ENCODE measurements at places on chromosomes 7 and 10.

GRCh38 chr10:11489591-11489990, 121.9 kb downstream of the USP6NL start:
- H3K27me3 ChIP-seq, result no peaks in the 10 kb centered on the region
- H3K4me3 ChIP-seq, result no peak overlapping the region
- H3K4me1 ChIP-seq, result no peaks in the 10 kb centered on the region
- no peak for DNase-seq
- H3K27ac ChIP-seq, result no peak overlapping the region
- H3K36me3 ChIP-seq, result peaks cover 20% of the 10 kb centered on the region

DNA sequence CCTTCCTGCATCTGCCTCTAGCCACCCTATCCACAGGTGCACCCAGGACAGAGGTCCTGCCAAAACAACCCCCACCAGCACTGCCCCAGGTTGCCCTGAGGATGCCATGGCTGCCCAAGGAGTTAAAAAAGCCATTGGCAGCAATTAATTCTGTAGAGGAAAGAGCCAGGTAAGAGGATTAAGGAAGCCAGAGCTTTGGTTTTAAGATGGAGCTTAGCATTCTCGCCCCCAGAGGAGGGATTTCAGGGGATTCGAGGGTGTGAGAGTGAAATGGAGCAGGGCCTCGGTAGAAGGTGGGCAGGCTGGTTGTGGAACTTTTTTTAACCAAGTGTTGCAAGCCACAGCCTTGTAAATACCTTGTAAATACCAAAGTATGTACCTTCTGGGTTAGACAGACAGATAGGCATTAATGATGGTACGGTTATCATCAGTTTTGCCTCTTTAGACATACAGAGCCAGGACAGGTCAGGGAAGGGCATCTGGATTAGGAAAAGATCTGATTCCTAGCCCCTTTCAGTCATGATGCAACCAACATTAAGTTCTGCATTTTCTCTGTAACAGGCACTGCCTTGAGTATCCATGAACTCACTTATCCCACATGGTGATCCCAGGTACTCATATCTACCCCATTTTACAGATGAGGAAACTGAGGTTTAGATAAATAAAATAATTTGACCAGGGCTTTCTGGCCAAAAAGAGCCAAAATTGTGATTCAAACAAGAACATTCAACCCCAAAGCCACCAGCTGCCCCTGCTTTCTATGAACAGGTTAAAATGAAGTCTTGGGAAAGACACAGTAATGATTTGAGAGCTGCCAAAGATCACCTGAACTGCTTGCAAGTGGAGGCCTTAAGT, 120.7 kb upstream of the PPIF start:
- no peaks in the 10 kb centered on the region for H3K27me3 ChIP-seq
- peaks cover 4% of the 10 kb centered on the region for H3K4me1 ChIP-seq
- no peak overlapping the region for H3K27ac ChIP-seq

DNA sequence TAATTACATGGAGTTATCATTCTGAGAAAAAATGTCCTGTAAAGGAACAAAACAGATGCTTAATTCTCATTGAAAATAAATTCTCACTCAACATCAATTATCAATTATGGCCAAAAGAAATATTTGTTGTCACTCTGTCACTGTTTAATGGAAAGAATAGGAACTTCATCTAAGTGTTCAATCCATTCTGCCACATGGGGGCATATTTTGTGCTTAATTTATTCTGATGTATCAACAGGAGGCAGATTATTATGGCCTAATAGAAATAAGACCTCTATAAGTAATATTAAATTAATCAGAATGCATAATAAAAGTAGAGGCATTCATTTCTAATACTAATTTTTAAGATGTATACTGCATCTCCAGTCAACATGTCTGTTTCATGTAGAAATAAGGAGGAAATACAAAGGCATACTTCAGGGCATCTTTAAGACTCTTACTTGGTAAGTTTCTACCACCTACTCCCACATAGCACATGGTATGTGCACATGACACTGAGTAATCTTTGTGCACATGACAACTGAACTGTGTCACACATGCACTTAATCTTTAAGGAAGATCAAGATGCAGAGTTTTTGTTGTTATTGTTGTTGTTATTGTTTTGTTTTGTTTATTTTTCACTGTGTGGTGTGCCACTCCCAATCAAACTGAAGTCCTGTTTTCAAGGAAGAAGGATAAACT, 420.4 kb upstream of the SEMA3A start:
- no peak overlapping the region for H3K4me3 ChIP-seq
- H3K36me3 ChIP-seq, result no peaks in the 10 kb centered on the region
- no peak overlapping the region for H3K27ac ChIP-seq
- no peaks in the 10 kb centered on the region for H3K27me3 ChIP-seq

DNA sequence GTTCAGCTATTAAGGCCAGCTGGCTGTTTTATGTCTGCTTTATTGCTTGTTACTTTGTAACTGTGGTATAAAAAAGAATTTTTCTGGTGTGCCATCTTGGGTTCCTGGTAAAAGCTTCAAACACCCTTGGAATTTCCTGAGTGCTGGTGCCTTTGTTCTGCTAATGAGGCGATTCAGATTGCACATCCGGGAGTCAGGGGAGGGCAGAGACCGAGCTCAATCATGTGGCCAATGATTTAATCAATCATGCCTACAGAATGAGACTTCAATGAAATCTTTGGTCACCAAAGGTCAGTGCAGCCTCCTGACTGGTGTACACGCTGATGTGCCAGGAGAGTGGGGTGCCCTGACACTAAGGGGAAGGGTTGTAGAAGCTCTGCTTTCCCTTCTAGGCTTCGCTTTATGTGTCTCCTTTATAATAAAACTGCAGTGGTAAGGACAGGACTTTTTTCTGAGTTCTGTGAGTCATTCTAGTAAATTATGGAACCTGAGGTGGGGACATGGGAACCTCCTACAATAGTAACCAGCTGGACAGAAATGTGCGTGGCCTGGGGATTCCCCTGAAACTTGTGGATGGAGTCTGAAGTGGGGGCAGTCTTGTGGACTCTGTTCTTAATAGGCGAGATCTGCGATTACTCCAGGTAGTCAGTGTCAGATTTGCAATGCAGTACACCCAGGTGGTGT, 69.4 kb upstream of the OGDHL start:
- H3K4me3 ChIP-seq, result no peak overlapping the region
- DNase-seq, result no peak
- H3K27me3 ChIP-seq, result no peaks in the 10 kb centered on the region
- H3K36me3 ChIP-seq, result peaks cover 45% of the 10 kb centered on the region

DNA sequence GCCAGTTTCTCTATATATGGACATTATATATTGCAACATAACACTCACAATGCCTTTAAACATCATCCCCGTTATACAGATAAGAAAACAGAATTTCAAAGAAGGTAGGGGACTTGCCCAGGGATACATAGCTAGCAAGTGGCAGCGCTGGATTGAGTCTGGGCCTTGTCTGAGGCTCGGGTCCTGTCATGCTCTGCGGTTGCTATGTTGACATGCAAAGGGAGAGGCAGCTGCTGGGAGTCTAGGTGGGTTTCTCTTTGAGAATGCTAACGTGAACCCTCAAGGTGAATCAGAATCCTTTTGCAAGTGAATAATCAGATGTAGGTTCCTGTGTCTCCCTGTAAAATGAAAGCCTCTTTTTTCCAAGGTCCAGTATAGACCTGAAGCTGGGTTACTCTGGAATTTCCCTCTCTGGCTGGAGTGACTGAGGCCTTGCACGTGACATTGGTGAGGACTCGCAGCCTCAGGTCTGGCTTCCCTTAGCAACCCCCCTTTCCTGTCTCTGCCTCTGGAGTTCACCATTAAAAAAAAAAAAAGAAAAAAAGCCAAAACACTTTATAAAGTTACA, 38.9 kb downstream of the TCF7L2 start:
- H3K27me3 ChIP-seq, result peaks cover 29% of the 10 kb centered on the region
- peaks cover 19% of the 10 kb centered on the region for H3K4me1 ChIP-seq
- peaks cover 2% of the 10 kb centered on the region for H3K36me3 ChIP-seq
- no peak for DNase-seq
- H3K27ac ChIP-seq, result no peak overlapping the region

DNA sequence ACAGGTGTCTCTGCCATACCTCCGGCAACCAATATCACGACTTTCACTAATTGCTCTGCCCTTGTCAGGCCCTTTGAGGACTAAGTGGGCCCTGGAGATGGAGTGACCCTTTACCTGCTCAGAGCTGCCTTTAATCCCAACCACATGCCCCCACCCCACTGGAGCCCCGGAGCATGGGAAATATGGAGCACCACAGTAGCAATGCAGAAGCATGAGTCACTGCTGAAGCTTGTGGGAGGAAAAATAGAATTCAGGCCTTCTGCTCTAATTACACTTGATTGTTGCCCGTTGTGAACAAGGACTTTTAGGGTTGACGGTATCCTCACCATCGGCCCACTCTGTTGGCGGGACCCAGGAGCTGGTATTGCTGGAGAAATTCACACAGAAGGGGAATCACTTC, 52.5 kb upstream of the FRMD4A start:
- no peak overlapping the region for H3K27ac ChIP-seq
- H3K27me3 ChIP-seq, result peaks cover 11% of the 10 kb centered on the region
- no peak overlapping the region for H3K4me3 ChIP-seq
- H3K36me3 ChIP-seq, result no peaks in the 10 kb centered on the region

GRCh38 chr10:27252267-27253000, 11.8 kb upstream of the ACBD5 start:
- peak; percentile 77 for DNase-seq
- H3K36me3 ChIP-seq, result no peaks in the 10 kb centered on the region
- peak overlapping the region; percentile 87 for H3K27ac ChIP-seq
- H3K4me3 ChIP-seq, result peak overlapping the region; percentile 86
- H3K27me3 ChIP-seq, result peaks cover 5% of the 10 kb centered on the region

GRCh38 chr7:93146472-93147141, 1.6 kb downstream of the SAMD9L start:
- H3K4me3 ChIP-seq, result peak overlapping the region; percentile 88
- no peak for DNase-seq
- peak overlapping the region; percentile 97 for H3K27ac ChIP-seq
- peaks cover 52% of the 10 kb centered on the region for H3K4me1 ChIP-seq

DNA sequence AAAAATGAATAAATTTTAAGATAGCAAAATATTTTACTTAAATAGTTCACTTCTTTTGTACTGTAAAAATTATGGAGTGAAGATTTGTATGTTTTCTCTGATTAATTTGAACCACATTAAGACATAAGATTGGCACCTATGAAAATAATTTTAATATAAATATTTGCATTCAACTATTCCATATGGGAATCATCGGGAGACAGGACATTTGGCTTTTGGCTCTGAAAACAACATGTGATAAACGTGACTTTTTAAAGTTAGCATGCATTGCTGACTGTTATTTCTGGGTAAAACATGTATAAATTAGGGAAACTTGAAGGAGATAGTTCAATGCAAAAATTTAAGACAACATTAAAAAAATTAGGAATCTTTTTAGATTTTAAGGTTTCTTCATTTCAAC, 117.2 kb downstream of the SEMA3E start:
- no peaks in the 10 kb centered on the region for H3K36me3 ChIP-seq
- DNase-seq, result no peak
- no peak overlapping the region for H3K4me3 ChIP-seq
- H3K27me3 ChIP-seq, result no peaks in the 10 kb centered on the region
- no peaks in the 10 kb centered on the region for H3K4me1 ChIP-seq
- H3K27ac ChIP-seq, result no peak overlapping the region

DNA sequence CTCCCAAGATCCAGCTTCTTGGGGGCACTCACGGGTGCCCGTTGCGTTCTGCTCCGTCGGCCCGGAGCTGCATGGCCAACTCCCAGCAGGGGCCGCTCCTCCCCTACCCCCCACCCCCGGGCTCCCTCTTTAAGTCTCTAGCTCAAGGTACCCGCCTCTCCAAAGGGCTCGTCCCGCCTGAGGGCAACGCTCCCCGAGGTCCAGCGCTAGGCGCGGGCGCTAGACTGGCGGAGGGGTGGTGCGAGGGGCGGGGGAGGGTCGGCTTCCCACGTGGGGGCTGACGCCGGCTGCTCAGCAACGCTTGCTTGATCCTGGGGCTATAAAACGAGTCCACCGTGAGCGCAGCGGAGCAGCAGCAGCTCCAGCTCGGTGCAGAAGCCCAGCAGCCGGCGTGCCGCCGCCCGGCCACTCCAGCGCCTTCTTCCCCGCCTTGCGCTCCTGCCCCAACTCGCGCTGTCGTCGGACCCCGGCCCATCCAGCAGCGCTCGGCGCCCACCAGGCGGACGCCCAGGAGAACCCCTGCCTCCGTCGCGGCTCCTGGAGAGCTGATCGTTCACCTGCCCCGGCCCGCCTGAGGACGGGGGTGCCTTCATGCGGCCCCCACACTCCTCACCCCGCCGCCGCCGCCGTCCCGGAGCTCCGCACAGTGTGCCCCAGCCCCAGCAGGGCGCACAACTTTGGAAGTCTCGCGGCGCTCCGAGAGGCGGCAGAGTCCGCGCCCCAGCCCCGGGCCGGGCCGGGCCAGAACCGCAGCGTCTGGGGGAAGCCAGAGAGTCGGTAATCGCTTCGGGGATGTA, at the start of gene ADRA2A:
Gene ADRA2A (plus strand): TSS at position 348 of the 797 bp plus-strand sequence. CDS start 968 bp downstream, outside the sequence.
- no peak within 1 kb of the TSS for H3K27ac ChIP-seq
- H3K4me3 ChIP-seq, result peak within 1 kb of the TSS; percentile 76
- peaks cover 59% of the 10 kb centered on the region for H3K27me3 ChIP-seq
- peaks cover 7% of the 10 kb centered on the region for H3K4me1 ChIP-seq

DNA sequence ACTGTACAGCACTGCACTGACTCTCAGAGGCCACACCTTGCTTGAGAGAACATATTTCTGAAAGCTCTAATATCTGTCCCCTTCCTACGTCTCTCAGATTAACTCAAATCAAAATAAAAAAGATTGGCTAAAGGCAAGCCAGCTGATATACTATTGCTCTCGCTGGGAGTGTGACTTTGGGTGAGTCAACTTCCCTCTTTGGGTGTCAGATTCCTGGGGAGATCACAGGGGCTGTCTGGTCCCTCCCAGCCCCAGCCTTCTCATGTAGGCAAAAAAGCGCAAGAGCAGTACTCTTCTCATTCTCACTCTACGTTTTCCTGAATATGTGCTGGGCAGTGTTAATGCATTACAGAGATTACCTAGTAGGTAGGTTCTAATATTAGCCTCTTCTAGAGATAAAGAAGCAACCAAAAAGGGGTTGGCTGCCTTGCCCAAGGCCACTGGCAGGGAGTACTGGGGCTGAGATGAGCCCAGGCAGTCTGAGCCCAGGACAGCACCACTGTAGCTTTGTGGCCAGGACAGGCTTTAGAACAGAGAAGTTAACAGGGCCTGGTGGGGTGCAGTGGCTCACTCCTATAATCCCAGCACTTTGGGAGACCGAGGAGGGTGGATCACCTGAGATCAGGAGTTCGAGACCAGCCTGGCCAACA, 9.1 kb upstream of the DENND2A start:
- DNase-seq, result no peak
- H3K4me3 ChIP-seq, result no peak overlapping the region
- no peaks in the 10 kb centered on the region for H3K36me3 ChIP-seq
- H3K27ac ChIP-seq, result no peak overlapping the region

DNA sequence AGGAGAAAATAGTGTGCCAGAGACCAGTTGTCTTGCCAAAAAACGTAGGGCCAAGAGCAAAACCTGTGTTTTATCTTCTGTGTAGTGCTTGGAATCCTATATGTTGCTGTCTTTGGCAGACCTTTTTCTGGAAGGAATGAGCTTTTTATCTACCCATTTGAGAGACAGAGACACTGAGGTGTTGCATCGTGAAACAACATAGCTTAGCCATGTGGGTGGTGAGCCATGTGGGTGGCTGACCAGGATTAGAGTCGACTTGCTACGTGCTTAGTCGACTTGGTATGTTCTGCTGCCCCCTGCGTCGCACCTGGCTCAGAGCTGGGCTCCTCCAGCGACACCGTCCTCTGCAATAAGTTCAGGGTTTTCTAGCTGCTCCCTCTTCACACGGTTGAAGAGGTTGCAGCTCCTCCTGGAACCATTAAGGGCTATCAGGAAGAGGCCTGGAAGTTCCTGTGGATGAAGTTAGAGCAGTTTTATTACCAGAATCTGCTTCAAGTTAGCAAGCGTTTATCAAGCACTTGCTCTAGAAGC, 175.8 kb downstream of the SH2D4B start:
- H3K27ac ChIP-seq, result no peak overlapping the region
- DNase-seq, result no peak
- no peak overlapping the region for H3K4me3 ChIP-seq
- H3K27me3 ChIP-seq, result peaks cover 15% of the 10 kb centered on the region
- no peaks in the 10 kb centered on the region for H3K36me3 ChIP-seq

All from naive thymus-derived CD8-positive, alpha-beta T cell (primary cell).